ENCODE measurements at places on chromosomes 2 and 18.

DNA sequence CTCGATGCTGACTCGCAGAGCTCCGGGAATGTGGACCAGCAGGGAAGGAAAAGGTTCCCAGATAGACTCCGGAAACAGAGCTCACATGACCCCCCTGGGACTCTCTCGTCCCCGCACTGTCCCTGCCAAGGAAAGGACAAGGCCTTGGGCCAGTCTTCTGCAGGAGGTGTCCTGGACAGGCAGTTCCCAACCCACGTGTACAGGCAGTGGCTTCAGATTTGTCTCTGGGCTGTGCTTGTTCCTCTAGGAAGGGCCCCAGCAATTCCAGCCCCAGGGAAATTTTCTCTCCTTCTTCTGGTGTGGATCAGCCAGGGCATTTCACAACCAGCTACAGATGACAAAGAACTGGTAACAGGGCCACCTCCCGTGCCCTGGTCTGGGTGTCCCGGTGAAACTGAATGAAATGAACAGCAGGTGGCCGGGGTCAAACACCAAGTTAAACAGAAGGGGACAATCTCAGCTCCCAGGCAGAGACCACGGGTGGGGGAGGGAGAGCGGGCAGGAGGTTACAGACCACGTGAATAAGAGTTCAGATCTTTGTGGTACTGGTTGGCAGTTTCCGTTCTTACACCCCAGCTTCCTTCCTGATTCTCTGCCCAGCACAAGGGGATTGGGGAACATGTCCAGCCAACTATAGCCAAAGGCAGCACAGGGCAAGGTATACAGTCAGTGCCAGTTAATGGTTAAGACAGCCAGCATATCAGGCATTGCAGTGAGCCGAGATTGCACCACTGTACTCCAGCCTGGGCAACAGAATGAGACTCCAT lies 52.2 kb upstream of the CAB39 start:
- DNase-seq: no peak

DNA sequence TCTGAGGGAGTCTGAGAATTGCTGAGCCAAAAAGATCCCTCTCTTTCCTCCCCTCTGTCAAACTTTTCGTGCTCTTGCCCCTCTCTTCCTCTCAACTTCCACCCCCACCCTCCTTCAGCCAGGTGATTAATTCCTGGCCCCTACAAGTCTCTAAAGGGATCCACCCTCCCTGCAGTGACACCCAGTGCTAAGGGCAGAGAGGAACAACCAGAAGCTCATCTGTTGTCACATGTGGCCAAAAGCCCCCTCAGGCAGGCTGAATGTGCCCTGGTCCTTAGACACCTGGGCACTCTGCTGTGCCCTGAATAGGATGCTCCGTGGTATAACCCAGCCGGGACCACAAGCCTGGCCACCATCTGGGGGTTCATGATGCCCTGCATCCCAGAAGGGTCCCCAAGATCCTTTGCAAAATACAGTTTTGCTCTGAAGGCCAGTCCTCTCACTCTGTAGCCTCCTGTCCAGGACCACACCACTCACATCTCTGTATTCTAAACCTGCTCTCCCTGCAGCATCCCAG lies 234.4 kb downstream of the BCL11A start:
- no peak for DNase-seq

DNA sequence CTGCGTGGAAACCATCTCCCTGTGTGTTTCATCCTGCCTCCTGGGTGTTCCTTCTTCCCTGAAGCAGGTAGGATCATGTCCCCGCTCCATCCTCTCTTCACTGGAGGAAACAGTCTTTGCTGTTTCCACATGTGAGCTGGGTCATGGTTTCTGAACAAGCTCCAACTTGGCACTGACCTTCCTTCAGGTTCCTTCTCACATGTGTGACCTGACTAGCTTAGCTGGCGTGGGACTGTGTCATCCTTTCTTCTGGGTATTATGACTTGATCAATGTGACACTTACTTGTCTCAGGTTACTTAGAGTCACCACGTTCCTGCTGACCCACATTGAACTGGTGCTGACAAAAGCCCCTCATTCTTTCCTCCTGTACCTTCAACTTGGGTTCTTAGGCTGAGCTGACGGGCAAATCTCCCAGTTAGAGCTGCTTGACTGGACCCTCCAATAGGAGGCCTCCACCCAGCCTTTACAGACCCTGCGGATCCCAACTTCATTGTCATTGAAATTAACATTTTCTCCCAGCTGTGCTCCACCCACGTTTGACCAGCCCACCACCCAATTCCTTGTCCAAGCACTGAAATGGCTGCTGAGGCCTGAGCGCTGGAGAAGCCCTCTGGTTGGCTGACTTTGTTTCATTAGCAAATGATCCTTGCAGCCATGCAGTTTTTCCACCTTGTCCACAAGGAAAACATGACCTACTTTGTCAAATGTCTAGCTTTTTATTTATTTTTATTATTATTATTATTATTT lies 128.1 kb downstream of the DDX1 start:
- DNase-seq: no peak

- no peak for DNase-seq
Observed at GRCh38 chr2:24903161-24904103, 16.6 kb downstream of the ADCY3 start.

- no peak for DNase-seq
Observed at GRCh38 chr2:177679611-177680605, 287.3 kb downstream of the AGPS start.

- no peak for DNase-seq
Observed at GRCh38 chr2:76731157-76731556, 791.0 kb downstream of the LRRTM4 start.

GRCh38 chr2:96164459-96165184 lies 19.4 kb upstream of the DUSP2 start:
- no peak for DNase-seq

DNA sequence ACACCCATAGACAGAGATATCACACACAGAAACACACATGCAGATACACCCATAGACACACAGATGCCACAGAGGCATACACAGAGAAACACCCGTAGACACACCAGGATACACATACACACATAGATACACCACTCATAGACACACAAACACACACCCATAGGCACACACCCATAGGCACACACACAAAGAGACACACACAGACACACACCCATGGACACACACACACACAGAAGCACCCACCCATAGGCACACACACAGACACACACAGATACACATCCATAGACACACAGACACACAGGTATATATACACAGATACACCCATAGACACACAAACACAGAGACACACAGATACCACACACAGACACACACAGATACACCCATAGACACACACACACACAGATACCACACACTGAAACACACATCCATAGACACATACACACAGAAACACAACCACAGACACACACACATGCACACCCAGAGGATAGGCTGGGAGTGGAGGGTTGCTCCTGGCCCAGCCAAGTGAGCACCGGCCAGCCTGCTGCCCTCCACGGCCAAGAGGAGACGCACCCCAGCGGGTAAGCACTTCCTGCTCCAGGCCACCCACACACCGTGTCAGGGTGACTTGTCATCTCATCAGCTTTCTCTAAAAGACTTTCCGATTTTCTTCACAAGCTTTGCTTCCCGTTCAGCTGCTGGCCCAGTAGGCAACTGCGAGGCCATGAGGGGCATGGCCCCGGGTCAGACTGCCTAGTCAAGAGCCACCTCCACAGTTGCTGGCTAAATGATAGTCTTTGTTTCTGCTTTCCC lies 14.1 kb upstream of the CNNM3 start:
- DNase-seq: no peak

DNA sequence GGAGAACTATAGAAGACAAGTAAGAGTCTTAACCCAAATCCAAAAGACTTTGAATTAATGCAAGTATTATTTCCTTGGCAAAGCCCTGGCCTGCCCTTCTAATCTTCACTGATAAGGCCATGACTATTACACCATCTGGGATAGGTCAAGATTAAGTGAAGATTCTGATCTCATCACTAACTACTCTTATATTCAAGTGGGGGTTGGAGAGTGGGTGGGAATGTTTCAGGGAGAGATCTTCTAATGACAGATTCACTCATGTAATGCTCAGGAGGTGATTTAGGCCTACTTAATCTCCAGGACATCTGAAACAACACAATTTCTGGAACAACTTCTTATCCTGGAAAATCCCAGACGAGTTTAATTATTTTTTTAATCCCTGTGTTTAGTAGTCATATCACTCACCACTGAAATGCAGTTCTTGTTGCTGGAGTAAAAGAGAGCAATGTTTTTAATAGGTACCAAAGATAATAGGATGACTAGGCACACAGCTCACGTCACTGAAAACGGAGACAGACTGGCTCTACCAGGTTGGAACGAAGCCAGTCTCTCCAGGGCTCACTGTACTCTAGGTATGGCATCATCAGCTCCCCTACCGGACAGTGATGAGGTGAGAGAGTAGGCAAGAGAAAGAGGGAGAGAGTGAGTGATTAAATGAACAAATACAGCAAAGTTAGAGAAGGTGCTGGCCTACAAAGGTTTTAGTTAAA lies 133.1 kb downstream of the NCKAP5 start:
- DNase-seq: no peak

- DNase-seq: no peak
Observed at GRCh38 chr18:56716692-56717146, 65.6 kb downstream of the WDR7 start.

DNA sequence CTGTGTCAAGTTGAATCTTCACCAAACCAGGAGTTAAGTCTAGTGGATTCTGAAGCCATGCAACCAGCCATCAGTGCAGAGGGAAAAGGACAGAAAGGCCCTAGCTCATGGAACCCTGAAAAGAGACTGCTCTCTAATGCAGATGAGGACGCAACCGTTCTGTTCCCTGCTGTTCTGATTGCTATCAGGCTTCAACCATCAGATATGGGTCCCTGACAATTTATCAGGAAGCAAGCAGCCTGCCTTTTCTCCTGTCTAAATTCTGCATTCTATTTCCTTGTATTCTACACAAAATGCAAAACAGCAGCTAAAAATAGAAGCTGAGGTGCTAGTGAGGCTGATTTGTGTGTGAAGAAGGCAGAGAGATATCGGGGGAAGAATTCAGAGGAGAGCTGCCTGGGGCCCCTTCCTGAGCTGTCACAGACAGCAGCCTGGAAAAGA lies 68.4 kb upstream of the RTN4 start:
- DNase-seq: no peak

GRCh38 chr2:961786-962185 lies 11.1 kb downstream of the SNTG2 start:
- no peak for DNase-seq

- DNase-seq: peak; percentile 6
Observed at GRCh38 chr2:42523341-42523740, 29.6 kb upstream of the KCNG3 start.

- no peak for DNase-seq
Observed at GRCh38 chr2:36634981-36635597, 37.1 kb upstream of the FEZ2 start.

GRCh38 chr18:42364766-42365165 lies 409.7 kb downstream of the PIK3C3 start:
- DNase-seq: no peak

GRCh38 chr18:33755931-33756560 lies 178.0 kb downstream of the ASXL3 start:
- peak; percentile 81 for DNase-seq

DNA sequence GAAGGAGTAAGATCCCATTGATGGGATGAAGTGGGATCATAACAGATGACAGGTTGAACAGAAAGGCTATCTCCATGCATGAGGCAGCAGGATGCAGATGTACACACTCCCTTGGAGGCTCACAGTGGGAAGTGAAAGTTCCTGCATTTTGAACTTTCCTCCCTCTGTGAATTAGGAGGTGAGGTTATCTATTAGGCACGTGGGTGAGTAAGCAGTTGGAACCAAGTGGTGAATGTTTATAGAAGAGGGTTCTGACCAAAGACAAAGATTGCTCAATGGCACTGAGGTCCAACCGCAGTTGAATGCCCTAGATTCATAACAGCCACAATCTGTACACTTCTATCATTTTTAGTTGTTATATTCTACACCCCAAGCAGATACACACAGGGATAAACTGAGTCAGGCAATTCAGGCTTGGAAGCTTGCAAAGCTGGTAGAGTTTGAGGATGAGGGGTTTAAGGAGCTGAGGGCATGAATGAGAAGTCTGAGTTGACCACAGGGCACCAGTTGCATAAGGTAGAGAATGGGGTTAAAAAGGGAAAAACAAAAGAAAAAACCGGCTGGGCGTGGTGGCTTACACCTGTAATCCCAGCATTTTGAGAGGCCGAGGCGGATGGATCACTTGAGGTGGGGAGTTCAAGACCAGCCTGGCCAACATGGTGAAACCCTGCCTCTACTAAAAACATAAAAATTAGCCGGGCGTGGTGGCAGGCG lies 7.1 kb upstream of the KCMF1 start:
- no peak for DNase-seq

- DNase-seq: no peak
Observed at GRCh38 chr18:57439985-57440330, 4.8 kb downstream of the ONECUT2 start.

DNA sequence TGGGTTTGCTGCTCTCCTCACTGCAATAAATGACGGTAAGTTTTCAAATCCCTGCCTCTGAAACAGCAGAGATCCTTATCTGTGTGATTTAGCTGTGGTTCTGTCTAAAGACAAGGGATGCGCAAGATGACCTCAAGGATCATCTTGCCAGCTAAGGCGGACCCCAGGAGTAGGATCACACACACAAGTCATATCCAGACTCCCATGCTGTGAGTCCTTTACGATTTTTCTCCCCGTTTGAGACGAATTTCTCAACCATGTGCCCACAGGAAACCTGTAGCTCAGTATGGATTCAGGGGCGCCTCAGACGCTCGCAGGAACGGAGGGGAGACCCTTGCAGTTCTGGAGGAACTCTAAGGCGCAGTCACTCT lies 11.1 kb upstream of the DCTN1 start:
- no peak for DNase-seq

GRCh38 chr18:62950246-62950645 lies 234.9 kb downstream of the PHLPP1 start:
- DNase-seq: no peak

GRCh38 chr18:44041553-44041952 lies 639.1 kb upstream of the SETBP1 start:
- no peak for DNase-seq

- DNase-seq: no peak
Observed at GRCh38 chr2:84938194-84938879, 32.6 kb upstream of the KCMF1 start.

DNA sequence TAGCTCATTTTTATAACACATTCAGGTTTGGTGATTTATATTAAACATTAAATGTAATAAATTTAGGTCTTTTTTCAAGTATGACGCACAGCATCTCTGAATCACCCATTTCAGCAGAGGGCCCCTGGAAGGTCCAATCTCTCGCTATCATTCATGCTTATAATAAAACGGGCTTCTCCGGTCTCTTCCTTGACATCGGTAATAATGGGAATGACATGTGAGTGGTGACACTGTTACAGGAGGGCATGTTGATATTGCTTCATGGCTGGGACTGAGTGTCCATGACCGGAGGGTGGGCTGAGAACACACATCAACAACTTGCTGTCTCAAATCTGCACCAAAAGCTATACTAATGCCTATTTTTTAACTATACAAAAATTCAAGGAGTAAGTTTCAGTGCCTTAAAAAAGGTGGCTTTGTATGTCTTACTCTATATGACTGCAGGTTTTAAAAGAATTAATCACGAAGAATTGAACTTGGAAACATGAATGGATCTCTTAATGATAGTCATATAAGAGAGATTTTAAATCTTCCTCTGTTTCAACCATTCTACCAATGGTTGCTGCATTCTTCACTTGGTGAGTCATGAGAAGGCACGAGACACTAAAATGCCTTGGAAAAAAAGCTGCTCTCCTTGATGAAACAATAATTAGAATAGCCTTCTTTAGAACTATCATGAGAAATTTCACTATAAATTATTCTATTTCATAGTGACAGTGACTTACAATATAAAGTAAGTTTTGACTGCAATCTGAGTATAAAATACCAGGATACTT lies 101.9 kb upstream of the NRP2 start:
- DNase-seq: no peak

- DNase-seq: peak; percentile 85
Observed at GRCh38 chr2:7037340-7038333, 120.4 kb downstream of the RNF144A start.
